ENCODE measurements at places on chromosomes 2 and 18.

- DNase-seq, result no peak
Observed at GRCh38 chr2:60976875-60977561, 40.5 kb upstream of the PEX13 start.

DNA sequence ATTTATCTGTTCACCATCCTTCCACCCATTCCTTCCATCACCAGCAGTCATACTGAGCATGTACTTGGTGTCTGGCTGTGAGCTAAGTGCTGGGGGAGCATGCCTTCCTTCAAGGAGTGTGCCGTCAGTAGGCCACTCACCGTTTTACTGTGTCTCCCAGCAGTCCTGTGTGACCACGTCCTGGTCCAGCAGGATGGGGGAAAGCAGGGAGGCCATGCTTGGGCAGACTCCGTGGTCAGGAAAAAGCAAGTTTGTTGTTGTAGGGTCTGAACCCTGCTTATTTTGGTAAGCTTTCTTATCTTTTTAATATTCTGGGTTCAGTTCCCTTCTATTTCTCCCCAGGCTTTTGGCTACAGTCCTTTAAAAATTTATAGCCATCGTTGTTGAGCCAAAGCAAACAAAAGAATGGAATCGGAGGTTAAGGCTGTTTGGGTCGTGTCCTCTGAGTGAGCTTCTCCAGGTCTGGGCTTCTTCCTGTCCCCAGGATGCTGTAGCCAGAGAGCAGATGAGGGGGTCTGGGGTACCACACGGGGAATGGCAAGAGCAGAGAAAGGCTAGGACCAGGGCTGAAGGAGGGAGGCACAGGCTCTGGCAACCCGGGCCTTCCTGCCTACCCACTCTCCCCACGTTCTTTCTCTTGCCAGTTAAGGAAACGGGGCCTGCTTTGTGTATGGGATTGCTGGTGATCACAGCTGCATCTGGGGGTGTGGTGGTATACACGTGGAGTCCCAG, 13.5 kb downstream of the SLC30A3 start:
- no peak for DNase-seq

- no peak for DNase-seq
Observed at GRCh38 chr2:71743995-71744675, 290.8 kb downstream of the DYSF start.

DNA sequence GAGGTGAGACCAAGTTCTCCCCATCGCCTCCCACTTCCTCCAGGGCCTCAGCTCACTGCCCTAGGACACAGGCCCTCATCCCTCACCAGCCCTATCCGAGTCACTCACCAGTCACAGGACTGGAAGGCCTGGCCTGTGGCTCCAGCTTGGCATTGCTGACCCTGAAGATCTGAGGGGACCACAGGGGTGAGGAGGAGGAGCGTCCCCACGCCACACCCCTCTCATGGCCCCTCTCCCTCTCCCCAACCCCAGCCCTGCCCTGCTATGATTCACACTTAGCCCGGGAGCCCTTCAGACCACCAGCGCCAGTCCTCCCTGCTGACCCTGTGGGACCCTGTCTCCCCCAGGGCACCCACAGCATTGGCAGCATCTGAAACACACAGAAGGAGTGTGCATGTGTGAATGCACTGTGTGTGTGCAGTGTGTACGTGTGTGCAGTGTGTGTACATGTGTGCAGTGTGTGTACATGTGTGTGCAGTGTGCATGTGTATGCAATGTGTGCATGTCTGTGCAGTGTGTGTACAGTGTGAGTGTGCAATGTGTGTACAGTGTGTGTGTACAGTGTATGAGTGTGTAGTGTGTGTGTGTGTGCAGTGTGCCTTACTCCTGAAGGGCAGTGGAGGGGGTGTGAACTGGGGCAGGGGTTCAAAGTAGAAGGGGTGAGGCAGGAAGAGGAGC, 29.4 kb upstream of the ANKRD62 start:
- no peak for DNase-seq

- DNase-seq, result no peak
Observed at GRCh38 chr18:25595274-25596060, 243.5 kb upstream of the ZNF521 start.

- no peak for DNase-seq
Observed at GRCh38 chr2:217724471-217724870, 278.3 kb downstream of the TNS1 start.

DNA sequence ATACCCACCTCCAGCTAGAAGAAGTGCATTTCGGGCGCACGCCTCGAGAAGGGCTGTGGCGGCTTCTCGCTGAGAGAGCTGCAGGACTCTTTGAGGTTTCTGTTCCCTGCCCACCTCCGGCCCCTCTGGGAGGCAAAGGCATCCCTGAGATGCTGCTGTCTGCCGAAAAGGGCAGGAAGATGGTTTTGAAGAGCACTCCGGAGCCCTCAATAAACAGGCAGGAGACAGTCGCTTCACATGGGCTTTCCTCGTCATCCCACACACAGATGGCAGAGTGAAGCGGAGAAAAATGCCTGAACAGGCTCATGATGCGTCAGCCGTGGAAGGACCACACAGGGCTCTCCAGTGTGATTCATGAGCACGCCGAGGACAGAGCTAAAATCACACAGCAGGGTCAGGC, 25.4 kb upstream of the GLI2 start:
- no peak for DNase-seq

All from NCI-H2081 (cell line).